ENCODE measurements at places on chromosomes 7 and 10.

GRCh38 chr7:130065500-130066152 lies 4.7 kb upstream of the KLHDC10 start:
- DNase-seq = no peak

GRCh38 chr10:79223091-79224048 lies 123.9 kb upstream of the PPIF start:
- peak; percentile 73 for DNase-seq

GRCh38 chr7:70030745-70031144 lies 432.5 kb downstream of the AUTS2 start:
- no peak for DNase-seq

DNA sequence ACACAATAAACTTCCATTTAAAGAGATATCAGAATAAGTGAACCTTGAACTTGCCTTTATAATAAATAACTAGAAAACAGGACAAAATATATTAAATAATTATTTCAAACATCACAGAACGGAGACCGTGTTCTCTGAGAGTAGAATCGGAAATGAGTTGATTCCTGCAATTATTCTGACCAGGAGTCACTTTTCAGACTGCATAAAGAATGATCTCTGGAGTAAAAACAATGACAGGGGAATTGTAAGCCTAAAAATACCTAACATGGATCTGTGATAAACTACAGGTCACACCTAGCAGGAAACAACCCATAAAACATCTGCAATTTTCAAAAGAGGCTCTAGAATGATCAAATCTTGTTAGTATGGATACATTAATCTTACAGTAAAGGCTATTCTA lies 577.5 kb upstream of the SORCS1 start:
- DNase-seq = no peak

- peak; percentile 25 for DNase-seq
Measured at GRCh38 chr7:16753102-16753931, at the start of gene TSPAN13. Gene TSPAN13 (plus strand): TSS chr7:16753755. CDS start chr7:16753968, 213 bp downstream.

DNA sequence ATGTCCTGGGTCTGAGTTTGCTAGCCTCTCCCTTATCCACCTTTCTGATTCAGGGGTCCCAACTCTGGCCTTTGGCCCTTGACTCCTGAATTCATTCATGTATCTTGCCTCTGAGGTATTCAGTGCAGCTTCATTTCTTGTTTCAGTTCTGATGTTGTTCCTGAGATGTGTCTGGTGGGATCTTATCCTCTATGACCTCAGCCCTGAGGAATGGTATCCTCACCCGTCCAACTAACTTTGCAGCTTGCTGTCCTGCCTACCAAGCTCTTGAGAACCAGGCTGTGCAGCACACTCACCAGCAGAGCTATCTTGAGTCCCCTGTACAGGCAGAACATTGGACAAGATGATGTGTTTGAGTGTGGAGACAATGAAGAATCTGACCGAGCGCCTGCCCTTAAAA lies 13.8 kb downstream of the SUFU start:
- DNase-seq = no peak

GRCh38 chr10:122674781-122675180 lies 24.9 kb downstream of the C10orf120 start:
- no peak for DNase-seq

- DNase-seq = no peak
Measured at GRCh38 chr7:125255810-125256209, 326.2 kb upstream of the POT1 start.

GRCh38 chr10:96496281-96496925 lies 17.3 kb downstream of the TLL2 start:
- no peak for DNase-seq

DNA sequence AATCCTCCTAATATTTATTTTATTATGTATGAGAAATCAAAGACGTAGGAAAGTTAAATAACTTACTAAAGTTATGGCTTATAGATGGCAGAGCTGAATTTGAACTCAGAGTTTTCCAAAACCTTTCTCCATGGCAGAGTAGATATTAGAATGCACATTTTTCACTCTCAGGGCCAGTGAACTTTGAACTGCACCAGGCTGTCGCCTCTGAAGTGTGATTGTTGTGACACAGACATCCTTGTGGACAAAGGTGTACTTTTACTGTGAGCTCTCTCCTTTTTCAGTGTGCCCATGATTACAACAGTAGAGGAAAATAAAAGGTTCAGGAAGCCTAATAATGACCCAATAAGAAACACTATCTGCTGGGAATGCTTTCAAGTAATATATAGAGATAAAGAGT lies 29.1 kb downstream of the TES start:
- DNase-seq = no peak

DNA sequence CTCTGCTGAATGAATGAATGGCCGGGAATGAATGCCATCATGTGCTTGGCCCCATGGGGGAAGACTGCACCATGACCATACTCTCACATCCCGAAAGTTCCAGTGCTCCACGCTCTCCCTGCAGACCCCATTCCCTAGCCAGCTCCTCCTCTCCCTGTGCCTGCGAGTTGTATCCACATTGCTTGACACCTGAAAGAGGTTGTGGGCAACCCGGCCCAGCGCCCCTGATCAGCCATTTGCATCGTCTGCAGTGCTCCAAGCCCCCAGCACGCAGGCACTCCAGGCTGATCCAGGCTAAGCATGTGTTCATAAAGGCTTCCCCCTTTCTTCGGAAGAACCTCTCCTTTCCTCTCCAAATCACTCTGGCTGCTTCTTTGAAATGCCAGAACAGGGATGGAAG lies 354.4 kb upstream of the MKI67 start:
- DNase-seq = no peak

GRCh38 chr10:89171996-89172395 lies 35.1 kb downstream of the CH25H start:
- no peak for DNase-seq

DNA sequence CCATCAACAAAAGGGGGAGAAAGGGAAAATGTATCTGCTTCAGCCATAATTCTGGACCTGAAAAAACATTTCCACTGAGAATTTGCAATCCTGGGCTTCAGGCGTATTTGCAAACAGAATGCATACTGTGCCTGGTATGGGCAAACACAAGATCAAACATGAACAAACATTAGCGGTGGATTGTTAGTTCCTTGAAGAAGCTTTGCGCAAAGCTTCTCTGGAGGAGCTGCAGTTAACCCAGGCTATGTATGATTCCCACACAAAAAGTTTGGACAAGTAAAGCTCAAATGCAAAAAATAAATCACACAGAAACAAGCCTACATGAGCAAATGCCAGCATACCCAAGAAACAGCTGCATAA lies 20.4 kb upstream of the HILPDA start:
- no peak for DNase-seq

DNA sequence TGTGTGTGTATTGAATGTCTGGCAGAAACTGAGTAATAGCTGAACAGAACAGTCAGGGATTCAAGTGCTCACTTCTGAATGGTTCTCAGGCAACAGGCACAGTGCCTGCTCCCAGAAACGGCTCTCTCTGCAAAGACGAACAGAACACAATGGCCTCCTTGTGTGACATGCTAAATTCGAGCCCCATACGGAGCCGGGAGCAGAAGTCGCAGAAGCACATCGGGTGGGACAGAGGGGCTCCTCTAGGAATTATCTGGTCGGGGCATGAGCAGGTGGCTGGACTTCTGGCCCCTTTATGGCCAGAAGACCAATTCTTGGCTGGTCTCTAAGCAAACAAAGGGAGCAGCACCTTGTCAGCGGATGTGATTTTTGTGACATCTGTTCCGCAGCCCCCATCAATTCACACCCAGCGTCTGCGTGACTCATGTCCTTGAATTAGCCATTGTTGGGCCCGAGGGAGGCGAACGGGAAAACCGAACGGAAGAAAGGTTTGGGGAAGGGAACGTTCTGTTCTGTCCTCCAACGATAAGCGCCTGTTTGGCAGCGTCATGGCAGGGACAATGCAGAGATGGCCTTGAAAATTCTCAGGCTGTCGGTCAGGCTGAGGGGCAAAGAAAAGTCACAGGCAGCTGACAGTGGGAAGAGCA lies 47.3 kb upstream of the NPTX2 start:
- DNase-seq = peak; percentile 93

DNA sequence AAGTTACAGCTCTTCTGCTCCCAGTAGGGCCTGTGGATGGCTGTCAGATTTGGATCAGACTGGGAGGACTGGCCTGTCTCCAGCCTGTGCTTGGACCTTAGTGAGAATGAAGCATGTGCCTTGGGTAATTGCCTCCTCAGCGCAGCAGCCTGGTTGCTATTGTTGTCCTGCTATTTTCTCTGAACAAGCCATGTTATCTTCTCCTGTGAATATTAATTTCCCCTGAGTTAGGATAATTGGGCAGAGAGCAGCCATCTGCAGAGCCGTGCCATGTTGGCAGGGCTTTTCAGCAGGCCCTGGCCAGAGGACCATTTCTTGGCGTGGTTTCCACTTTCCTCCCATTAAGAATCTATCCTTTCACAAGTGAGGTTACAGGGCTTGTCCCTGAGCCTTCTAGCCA lies 497.3 kb downstream of the SORCS3 start:
- no peak for DNase-seq

GRCh38 chr7:88276605-88277153 lies 30.0 kb downstream of the STEAP4 start:
- DNase-seq = no peak

- DNase-seq = no peak
Measured at GRCh38 chr10:132356621-132357195, 24.7 kb downstream of the LRRC27 start.

DNA sequence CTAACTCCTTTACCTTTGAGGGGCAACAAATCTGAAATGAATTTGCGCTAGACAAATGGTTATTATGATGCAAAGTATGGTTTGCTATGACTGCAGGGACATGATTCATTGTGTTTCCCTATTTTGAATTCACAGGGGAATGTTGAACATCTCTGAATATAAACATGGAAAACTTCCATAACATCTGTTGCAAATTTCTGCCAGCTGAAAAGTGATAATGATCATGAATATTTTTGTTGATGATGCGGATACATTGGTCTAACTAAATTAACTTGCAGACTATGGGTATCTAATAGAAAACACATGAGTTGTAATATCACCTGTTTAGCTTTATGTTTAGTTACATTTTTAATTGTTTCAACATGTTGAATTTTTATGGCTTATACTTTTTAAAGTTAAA lies 1325.5 kb downstream of the REEP3 start:
- DNase-seq = no peak

GRCh38 chr7:34059136-34059828 lies 153.9 kb downstream of the BMPER start:
- peak; percentile 23 for DNase-seq

DNA sequence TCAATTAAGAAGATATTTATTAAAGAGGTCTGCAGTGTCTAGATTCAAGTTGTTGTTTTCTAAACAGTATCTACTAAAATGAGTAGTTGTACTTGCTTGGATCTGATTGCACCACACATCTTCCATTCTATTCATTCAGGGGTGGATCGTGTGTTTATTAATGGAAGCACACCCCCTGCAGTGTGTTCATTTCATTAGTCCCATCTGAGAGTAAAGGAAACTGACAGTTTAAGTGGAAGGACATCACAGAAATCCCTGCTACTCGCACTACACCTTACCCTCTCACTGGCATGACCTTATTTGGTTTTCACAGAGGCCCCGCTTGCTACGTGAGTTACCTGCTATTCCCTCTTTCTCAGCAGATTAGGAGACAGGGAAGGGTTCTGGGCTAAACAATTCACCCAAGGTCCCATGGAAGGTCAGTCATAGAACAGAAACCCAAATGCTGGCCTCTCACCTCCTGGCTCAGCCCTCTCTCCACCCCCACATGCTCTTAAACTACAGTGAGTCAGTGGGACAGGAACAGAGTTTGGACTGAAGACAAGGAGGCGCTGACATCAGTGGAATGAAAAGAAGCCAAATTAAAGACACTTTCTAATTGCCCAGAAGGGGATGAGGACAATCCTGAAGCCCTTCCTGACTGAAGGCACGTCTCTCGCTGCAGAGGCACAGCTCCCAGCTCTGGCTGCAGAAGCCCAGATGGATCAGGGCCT lies 369.2 kb upstream of the NRP1 start:
- DNase-seq = no peak

- DNase-seq = no peak
Measured at GRCh38 chr10:95987685-95988426, 55.5 kb upstream of the CCNJ start.

- DNase-seq = no peak
Measured at GRCh38 chr7:18053177-18053928, 25.7 kb upstream of the PRPS1L1 start.

DNA sequence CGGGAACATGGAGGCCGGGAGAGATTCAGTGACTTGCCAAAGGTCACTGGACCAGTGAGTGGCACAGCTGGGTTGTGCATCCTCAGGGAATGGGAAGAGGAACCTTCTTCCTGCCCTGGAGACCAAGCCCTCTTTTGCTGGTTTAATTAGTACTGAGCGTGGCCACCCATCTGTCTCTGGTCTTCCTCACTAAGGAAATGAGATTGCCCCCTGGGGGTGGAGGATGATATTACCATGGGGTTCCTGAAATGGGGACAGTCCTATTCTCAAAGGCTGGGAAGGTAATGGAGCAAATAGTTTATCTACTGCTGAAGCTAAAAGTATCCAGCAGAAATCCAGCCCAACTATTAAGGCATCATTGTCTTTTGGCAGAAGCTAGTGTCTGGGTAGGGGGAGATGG lies 98.6 kb upstream of the FGFR2 start:
- no peak for DNase-seq

- no peak for DNase-seq
Measured at GRCh38 chr10:118204292-118204943, 137.7 kb downstream of the FAM204A start.

DNA sequence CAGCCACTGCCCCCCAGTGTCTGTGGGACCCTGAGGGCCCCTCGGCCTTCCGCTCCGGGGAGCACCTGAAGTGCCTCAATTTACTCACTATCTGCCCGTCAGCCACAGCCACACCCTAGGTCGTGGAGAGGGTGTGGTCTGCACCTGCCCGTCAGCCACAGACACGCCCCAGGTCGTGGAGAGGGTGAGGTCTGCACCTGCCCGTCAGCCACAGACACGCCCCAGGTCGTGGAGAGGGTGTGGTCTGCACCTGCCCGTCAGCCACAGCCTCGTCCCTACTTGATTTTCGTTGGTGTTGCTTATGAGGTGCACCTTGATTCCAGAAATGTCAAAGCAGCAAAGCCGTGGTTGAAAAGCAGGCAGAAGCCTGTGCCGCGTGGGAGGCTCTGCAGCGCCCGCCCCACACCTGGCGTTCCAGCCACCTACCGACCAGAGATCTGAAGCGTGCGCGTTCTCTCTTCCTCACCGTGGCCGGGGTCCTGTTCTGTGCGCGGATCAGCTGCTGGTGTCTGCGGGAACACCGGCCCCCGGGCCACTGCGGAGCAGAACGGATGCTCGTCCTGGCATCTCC lies 101.6 kb downstream of the DYNC2I1 start:
- DNase-seq = no peak

- DNase-seq = peak; percentile 4
Measured at GRCh38 chr10:122774231-122774630, 71.4 kb downstream of the CUZD1 start.

- DNase-seq = no peak
Measured at GRCh38 chr10:88707429-88708155, 1.5 kb downstream of the LIPK start.

GRCh38 chr10:51204066-51204465 lies 129.8 kb downstream of the PRKG1 start:
- DNase-seq = no peak

GRCh38 chr10:124348801-124349200 lies 69.9 kb downstream of the OAT start:
- DNase-seq = no peak

GRCh38 chr7:31108097-31108657 lies 56.1 kb downstream of the ADCYAP1R1 start:
- no peak for DNase-seq

GRCh38 chr10:78985973-78986818 lies 82.6 kb upstream of the ZMIZ1 start:
- no peak for DNase-seq

- DNase-seq = no peak
Measured at GRCh38 chr10:114632869-114633715, 25.0 kb downstream of the ABLIM1 start.
